ENCODE measurements at places on chromosomes 11 and 22.

- DNase-seq, result no peak
These were observed 356.2 kb downstream of the GRM5 start for GRCh38 chr11:88709567-88709966.

DNA sequence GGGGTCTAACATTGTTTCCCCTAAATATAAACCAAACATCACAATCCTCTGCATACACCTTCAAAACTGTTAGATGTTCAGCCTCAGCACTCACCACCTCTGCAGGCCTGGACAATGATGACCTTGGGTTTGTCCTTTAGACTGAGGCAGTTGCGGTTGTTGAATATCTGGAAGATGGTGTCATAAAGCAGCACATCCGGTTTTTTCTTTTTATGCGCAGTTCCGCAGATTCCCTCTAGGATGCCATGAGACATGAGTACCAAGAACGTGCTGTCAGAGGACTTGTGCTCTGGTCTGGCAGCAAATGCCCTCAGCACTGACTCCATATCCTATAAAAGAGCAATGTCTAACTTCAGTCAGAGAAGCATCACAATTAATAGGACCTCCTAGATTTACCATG is 22.8 kb downstream of the CASP5 start:
- DNase-seq, result no peak

DNA sequence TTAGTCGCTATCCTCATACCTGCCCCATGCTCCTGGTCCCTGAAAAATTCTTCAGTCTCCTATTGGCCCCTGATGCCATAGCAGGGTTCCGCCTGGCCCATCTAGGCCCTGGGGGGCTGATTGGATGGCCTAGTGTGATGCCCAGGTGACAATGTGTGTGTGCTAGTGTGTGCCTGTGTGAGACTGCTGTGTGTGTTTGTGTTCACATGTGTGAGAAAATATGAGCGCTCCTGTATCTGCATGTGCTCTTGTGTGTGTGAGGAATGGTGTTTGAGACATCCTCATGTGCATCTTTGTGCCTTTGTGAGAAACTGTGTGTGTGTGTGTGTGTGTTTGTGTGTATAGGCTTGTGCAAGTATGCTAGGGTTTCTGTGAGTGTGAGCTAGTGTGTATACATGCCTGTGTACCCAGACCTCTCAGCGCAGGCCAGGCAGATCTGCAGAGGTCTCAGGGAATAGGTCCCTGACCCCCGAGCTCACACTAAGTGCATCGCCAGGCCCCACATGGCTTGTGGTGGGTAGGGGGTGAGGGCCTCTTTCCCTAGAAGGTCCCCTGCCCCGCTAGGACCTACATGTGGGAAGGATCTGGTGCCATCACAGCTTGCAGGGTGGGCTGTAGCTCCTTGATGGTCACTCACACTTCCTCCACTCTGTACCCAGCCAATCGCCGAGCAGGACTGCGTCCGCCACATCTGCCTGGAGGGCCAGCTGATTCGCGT is 64.6 kb downstream of the OTOG start:
- DNase-seq, result no peak

DNA sequence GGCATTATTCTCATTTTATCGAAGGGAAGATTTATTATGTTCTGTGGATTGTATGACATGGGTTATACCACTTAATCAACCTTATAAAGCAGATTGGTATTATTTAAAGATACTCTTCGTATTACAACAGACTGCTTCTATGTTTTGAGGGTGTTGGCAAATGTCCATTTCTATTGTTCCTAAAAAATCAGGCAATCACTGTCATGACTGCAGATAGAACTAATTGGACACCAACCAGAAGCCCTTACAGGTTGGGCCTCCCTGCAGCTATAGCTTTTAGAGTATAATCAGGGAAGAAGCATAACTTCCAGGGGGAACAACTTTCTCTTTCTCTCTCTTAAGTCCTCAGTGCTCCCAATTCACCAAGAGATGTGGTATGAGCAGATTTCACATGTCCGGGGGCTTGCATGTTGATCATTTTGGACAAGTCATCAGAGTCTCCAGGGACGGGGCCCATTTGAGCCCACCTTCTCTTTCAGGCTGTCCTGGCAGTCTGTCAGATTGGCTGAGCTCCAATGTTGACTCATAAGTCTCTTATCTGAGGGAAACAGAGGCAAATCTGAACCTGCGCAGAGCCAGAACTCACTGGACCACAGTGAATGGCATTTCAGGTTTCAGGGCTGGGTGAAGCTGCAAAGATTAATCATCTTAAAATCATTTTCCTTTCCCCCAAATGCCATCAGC is 264.0 kb upstream of the CCDC90B start:
- DNase-seq, result no peak

GRCh38 chr11:117482881-117483280 is 155.2 kb downstream of the CEP164 start:
- no peak for DNase-seq

DNA sequence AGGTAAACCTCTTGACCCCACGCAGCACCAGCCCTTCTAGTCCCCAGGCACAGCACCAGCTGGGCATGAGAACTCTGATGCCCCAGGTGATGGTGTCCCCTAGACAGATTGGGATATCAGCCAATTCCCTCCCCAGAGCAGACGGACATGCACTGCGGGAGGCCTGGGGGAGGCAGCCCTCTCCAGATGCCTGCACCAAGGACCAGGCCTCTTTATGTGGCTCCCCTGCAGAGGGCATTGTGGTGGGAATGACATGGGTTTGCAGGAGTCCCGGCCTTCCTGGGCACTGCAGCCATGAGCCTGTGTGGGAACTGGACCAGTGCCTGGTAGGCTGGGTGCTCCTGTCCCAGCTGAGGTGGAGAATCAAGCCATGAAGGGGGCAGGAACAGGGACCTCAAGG is 25.9 kb downstream of the PPM1F start:
- no peak for DNase-seq

DNA sequence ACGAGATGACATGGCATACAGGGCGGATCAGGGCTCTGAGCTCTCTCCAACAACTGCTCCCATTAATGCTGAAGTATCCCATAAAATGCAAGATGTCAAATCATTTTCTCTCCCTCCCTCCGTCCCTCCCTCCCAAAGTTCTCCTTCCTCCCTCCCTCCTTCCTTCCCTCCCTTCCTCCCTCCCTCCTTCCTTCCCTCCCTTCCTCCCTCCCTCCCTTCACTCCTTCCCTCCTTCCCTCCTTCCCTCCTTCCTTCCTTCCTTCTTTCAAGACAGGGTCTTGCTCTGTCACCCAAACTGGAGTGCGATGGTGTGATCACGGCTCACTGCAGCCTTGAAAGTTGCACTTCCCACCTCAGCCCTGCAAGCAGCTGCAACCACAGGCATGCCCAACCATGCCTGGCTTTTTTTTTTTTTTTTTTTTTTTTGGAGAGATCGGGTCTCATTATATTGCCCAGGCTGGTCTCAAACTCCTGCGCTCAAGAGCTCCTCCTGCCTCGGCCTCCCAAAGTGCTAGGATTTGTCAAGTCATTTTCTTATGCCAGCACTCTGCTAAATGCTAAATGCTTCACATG is 38.2 kb downstream of the TXN2 start:
- DNase-seq, result no peak

DNA sequence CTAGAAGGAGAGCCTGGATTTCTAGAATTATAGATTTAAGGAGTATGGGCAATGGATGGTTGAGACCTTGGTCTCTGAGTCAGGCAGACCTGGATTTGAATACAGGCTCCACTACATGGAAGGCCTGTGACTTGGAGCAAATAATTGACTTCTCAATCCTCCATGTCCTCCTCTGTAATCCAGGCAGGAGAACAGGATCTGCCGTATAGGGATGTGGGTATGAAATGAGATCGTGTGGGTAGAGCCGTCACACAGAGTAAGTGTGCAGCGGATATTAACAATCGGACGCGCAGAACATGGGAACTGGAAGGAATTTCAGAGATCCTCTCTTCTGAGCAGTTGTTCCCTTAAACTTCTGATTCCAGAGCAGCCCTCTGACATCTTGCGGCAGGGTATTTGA is 11.5 kb upstream of the TMPRSS13 start:
- DNase-seq, result no peak

DNA sequence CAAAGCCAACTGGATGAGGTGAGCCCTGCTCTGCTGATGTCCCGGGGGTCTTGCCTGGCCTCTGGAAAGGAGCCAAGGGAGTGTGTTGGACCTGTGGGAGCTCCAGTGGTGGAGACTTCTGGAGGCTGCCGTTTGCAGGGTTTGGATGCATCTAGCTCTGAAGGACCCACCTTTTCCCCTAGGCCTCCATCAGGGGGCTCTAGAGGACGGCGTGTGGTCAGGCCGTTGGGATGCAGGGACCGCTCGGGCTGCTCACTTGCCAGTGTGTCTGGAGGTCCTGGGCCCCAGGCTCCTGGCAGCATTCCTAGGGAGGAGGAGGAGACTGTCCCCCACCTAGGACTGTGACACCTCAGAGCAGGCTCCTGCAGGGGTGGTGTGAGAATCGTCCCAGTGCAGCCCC is 58.3 kb downstream of the PRDM11 start:
- no peak for DNase-seq

GRCh38 chr22:45334528-45334927 is 24.8 kb downstream of the FAM118A start:
- DNase-seq, result no peak

DNA sequence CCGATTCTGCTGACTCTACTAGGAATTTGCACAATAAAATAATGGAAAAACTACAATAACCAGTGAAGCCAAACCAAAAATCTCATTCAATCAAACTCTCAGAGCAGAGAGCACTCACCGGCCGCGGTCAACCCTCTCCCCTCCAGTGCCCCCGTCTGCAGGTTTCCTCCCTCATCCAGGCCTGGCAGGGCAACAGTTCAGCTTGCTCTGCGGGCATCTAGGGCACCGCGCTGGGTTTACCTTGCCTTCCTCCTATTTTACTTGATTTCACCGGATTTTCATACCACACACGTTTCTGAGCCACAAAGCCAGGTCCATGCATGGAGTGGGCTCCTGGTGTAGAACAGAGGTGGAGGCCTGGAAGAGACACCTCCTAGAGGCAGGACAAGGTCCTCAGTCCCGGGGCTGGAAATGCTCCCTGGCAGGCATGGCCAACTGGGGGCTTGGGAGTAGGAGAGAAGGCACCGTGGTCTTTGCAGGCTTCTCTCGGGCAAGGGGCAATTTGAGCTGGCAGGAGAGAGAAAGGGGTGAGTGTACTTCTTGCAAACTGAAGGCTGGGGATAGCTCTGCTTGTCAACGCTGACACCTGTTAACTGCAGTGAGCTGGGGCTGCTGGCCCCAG is 938.4 kb downstream of the BRD1 start:
- peak; percentile 14 for DNase-seq

DNA sequence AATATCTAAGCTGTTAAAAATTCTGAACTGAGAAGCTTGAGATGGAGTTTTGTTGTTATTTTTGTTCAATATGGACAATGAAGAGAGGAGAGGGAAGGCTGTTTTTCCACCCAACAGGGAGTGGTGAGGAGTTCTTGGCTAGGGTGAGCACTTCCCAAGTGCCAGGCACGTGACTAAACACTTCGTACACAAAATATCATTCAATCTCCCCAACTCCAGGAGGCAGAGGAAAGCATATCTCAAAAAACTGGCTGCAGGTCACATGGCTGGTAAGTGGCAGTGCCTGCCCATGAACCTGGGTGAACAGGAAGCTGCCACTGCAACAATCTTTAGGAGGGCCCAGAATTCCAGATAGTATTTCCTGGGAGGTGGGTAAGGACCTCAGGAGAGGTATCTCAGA is 11.6 kb downstream of the ELF5 start:
- DNase-seq, result no peak

GRCh38 chr22:17999851-18000250 is 24.5 kb downstream of the MICAL3 start:
- DNase-seq, result no peak

DNA sequence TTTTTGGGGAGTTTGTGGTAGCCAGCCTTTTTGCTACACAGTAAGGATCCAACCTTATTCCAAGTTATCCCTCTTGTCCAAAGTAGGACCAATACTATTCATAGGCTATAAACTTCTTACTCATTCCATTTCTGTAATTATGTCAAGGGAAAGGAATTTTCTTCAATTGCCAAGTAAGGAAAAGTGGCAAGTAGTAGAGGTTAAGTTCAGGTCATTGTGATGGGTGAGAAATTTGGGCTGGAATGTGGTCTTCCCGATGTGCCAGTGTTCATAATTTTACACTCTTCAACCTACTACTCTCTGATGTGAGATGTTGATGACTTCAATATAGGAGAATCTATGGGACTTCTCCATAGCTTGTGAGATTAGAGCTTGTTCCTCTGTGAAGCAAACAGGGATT is 648.8 kb downstream of the METTL15 start:
- DNase-seq, result no peak

DNA sequence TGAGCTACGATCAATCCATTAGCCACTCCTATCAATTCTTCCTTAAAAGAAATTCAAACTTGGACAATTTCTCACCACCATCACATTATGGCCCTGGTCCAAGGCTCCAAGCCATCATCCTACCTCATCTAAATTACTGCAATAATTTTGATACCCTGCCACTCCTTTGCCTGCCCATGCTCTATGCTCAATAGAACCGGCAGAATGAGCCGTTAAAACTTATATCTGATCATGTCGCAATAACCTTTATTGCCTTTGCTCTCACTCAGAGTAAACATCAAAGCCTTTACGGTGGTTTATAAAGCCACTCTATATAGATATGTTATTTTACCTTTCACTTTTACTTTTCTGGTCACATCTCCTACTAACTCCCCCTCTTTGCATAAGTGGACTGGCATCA is 2392.1 kb upstream of the RAG2 start:
- no peak for DNase-seq

- no peak for DNase-seq
These were observed 11.5 kb downstream of the ST13 start for GRCh38 chr22:40844951-40845350.

GRCh38 chr11:27158456-27159334 is 118.1 kb downstream of the BBOX1 start:
- DNase-seq, result no peak

- no peak for DNase-seq
These were observed 864.2 kb downstream of the FAM181B start for GRCh38 chr11:81869351-81870065.

DNA sequence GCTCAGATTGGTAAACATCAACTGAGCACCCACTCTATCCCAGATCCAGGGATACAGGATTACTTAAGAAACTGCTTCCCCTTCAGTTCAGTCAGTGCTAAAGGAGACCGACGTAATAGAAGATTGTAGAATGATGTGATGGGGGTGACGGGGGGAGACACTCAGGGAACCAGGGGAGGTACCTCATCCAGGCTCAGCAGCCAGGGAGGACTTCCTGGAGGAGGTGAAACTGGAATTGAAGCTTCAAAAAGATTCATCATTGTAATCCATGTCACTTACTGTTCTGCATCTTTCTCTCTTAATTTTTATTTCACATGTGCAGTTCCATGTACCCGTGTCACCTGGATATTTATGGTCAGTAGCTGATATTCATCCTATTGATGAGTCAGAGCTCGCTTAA is 19.1 kb upstream of the TEF start:
- DNase-seq, result no peak

GRCh38 chr11:118708296-118708695 is 28.8 kb upstream of the TREH start:
- DNase-seq, result no peak
